Lower leg skin (tissue), 4 donors: ENCODE measurements at places on chromosomes 11 and 22. TPM values are rescaled to one million over a fixed set of nuclear protein-coding genes. Genes with fewer than 3 reads are reported as not detected.

DNA sequence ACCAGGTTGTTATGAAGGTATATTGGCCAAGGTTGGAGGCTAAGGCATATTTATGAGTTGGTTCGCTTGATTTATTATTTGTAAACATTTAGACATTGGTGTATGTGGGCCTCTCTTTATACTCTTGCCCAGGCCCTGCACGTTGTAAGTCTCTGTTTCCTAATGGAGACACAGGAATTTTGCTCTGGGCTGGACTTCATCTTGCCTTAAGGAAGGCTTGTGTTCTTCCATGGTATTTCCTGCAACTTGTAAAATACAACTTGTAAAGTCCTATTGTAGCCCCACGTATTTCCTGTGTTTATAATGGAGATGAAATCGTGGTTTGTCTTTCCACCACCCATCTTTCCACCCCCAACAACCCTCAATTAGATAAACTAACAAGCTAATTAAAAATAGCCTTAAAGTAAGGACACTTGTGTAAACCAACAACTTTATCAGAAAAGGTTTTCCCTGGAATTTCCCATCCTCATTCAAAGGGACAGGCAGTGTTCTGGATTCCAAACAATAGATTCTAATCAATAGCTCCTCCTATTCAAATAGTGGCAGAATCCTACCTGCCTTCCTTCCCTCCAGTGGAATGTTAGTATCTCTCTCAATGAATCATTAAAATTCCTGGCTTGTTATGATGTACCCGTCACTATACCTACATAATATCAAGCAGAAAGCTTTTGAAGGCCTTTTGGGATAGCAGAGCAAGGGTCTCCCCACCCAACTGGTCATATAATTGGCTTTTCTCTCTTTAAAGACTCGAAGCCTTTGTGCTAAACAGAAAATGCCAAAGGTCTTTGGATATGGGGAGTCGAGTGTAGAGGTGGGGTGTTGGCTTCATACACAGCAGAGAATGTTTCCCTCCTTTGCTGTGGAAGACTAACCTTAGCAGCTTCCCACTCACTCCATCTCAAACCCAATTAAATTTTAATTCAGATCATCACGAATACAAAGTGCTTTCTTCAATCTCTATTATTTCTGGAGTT, 77.1 kb downstream of the UBASH3B start:
- no peak for DNase-seq

DNA sequence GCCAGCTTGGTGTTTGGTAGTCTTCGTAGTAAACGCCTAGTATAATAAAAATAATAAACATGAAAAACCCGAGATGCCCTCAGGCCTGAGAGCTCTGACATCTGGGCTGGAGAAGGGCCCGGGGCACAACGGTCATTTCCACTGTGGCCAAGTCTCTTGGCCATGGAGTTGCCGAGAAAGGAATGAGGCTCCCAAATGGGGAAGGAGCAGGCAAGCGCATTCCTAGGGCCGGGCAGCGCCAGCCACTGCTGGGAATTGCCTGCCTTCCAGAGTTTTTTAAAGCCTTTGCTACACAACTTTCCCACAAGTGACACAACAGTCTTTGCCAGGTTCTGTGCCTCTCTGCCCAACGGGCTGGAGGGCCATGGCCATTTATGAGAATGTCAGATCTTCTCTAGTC, 103.4 kb downstream of the NAV2 start:
- DNase-seq = no peak

DNA sequence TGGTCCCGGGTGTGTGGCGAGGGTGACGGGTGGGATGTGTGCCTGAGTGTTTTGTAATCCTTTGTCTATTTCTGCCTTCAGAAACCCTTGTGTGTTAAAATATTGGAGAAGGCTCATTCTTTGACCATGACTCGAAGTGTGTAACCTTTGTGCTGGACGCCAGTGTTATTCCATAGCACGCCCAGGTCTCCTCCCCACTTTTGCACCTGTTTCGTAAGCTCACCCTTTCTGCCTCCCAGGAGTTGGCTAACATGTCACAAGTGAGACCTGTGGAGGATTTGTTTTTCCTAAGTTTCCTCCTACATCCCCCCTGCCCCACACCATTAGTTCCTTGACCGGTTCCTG, 382 bp downstream of the C11orf54 start:
- no peak for DNase-seq

The NXPE1 gene
- not detected for total RNA-seq
